AG04450 (cell line): ENCODE measurements at places on chromosomes 13 and 19. TPM values are rescaled to one million over a fixed set of nuclear protein-coding genes. Genes with fewer than 3 reads are reported as not detected.

- peak; percentile 43 for DNase-seq
These were observed 107.1 kb downstream of the UBL3 start for GRCh38 chr13:29743201-29743786.

- DNase-seq = no peak
These were observed 72.0 kb upstream of the GPR183 start for GRCh38 chr13:99378985-99379733.

OR7A5 gene
- not detected in 2 replicates for polyA plus RNA-seq

- DNase-seq = no peak
These were observed 8.1 kb downstream of the RINL start for GRCh38 chr19:38869836-38870607.

GRCh38 chr19:6720369-6721137, at the start of gene C3:
Gene C3 (minus strand): TSS chr19:6720650. CDS start chr19:6720589, 61 bp downstream.
- DNase-seq = no peak

DNA sequence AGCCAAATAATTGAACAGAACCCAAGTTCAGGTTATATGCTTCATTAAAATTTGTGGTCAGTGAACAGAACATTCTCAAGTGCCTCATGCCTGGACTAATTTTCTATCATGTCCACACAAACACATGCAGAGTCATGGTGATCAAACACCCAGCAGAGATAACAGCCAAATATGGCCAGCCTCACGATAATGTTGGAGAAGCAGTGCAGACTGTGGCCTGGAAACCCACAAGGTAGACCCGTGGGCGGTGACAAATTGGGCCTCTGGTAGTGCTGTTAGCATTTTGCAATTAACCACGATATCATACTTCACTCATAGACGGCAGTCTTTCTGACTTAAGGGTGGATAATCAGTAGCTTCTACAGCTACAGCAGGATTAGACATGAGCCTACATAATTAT, 35.0 kb upstream of the VWA8 start:
- DNase-seq = no peak

MBD3L2 gene
- not detected in 2 replicates for polyA plus RNA-seq

DNA sequence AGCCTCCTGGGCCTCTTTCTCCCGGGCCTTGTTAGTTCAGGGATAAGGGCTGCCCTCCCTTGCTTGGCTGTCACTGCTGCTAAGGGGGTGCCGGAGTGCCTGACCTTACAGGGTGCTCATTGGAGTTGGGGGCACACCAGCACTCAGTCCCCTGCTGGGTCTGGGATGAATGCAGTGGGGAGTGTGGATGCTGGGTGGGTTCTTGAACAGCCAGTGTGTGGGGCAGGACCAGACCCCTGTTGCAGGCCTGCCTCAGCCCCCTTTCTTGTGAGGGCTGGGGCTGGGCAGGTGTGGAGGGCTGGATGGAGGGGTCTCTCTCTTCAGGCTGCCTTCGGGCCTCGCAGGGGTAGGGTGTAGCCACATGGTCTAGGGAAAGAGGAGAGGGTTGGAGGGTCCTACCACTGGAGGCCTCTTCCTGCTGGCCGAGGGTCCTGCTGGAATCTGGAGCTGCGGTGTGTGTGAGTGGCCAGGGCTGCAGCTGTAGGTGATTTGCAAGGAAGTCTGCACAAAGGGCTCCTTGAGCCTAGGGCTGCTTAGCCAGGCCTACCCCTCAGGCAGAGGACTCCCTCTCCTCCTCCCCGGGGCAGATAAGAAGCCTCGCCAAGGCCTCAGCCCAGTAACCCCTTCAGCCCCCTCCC, 3.2 kb downstream of the CEBPA start:
- no peak for DNase-seq

DNA sequence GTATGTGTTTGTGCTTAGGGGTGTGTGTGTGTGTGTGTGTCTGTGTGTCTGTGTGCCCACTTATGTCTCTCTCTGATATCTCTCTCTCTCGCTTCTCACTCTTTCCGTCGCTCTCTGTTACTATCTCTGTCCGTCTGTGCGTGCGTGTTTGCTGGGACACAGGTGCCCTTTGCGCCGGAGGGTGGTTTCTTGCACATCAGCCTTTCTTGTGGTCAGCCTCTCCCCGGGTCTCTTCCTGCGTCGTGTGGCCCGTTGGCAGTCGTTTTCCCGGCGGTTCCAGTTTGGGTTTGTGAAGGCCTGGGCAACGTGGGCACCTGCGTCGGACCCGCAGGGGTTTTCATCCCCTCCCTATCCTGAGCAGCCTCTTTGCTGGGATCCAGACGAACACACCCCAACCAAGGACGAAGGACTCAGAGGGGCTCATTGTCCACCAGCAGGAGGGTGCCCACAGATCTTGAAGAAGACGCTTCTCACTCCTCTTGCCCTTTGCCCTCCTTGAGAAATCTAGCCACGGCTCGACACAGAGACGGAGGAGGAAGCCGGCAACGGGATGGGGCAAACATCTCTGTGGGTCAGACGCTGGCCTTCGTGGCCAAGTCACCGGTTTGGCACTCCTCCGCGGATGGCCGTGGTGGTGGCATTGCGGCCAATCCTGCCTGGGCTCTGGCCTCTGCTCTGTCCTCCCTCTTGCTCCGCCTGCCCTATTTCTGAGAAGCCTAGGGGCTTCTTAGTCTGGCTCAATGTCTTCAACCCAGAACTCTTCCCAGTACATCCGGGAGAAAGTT, 52.3 kb downstream of the ZNF146 start:
- no peak for DNase-seq

TEX101 gene
- not detected in 2 replicates for polyA plus RNA-seq

DAND5 gene
- polyA plus RNA-seq = not detected in 2 replicates
